ENCODE measurements at places on chromosomes 12 and 14. TPM values are rescaled to one million over a fixed set of nuclear protein-coding genes. Genes with fewer than 3 reads are reported as not detected.

The DACT1 gene
- 35.8 TPM for total RNA-seq

The ANO4 gene
- 13.8 TPM for total RNA-seq

The SERPINA10 gene
- not detected for total RNA-seq

The SLC5A8 gene
- not detected for total RNA-seq

The PPP4R4 gene
- total RNA-seq, result under 0.01 TPM

The ACOT4 gene
- total RNA-seq, result 1.7 TPM

The STON2 gene
- not detected for total RNA-seq

The KRT78 gene
- total RNA-seq, result not detected

The NTS gene
- under 0.01 TPM for total RNA-seq

The SLC25A47 gene
- total RNA-seq, result not detected

The PTPRQ gene
- total RNA-seq, result 0.32 TPM

The GYS2 gene
- total RNA-seq, result not detected

The CCDC196 gene
- not detected for total RNA-seq

The KRT6C gene
- not detected for total RNA-seq

The ADAMTS20 gene
- total RNA-seq, result under 0.01 TPM

The MYO1A gene
- under 0.01 TPM for total RNA-seq

The TAS2R7 gene
- not detected for total RNA-seq

The CCDC38 gene
- total RNA-seq, result not detected

The PROX2 gene
- total RNA-seq, result under 0.01 TPM

The RFX4 gene
- total RNA-seq, result not detected

The ACSM4 gene
- total RNA-seq, result not detected

The PPFIA2 gene
- total RNA-seq, result 4.7 TPM

The PRKD1 gene
- total RNA-seq, result 11.3 TPM

The TAC3 gene
- total RNA-seq, result 0.43 TPM

The TDRD9 gene
- 0.32 TPM for total RNA-seq

The EPYC gene
- total RNA-seq, result not detected

The EGLN3 gene
- total RNA-seq, result 0.64 TPM

The RTN1 gene
- 0.43 TPM for total RNA-seq

The SMOC1 gene
- total RNA-seq, result not detected

The ERH gene
- total RNA-seq, result 121 TPM

The GPATCH2L gene
- total RNA-seq, result 39.0 TPM
